ENCODE measurements at places on chromosomes 2 and 18.
A peak's percentile ranks its signal among the peaks of the same experiment; 100 is the strongest.

DNA sequence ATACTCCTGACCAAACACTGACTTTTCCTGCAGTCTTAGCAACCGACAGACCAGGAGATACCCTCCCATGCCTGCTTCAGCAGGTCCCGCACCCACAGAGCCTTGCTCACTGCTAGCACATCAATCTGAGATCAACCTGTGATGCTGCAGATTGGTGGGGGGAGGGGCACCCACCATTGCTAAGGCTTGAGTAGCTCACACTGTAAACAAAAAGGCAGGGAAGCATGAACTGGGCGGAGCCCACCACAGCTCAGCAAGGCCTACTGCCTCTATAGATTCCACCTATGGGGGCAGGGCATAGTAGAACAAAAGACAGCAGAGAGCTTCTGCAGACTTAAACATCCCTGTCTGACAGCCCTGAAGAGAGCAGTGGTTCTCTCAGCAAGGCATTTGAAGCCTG, 109.7 kb downstream of the SP100 start:
- DNase-seq = no peak

DNA sequence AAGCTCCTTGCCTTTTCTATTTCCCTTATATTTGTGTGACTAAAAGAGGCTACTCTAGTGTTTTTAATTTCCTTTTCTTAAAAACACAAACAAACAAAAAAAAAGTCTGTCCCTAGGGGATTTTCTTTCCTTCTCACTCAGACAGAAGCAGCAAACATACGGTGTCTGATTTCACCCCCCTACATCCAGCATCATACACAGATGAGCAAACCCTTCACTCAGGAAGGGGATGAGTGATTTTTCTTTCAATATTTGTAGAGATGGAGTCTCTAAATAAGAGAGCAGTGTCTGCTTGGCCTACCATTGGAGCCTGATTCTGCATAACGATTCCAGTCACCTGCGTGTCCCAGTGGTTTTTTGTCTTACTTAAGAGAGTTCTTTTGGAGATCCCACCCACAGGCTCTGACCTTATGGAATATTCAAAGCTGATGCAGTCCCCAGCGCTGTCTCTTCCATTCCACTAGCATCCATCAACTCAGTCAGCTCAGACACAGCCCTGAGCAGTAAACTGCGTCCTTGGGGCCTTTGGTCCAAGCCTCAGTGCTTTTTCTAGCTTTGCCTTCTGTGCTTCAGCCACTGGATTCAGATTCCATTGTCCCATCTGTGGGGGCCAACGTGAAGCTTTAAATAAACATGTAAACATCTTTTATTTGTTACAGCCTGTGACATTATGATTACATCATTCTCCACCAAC, 52.6 kb upstream of the TPO start:
- no peak for DNase-seq

DNA sequence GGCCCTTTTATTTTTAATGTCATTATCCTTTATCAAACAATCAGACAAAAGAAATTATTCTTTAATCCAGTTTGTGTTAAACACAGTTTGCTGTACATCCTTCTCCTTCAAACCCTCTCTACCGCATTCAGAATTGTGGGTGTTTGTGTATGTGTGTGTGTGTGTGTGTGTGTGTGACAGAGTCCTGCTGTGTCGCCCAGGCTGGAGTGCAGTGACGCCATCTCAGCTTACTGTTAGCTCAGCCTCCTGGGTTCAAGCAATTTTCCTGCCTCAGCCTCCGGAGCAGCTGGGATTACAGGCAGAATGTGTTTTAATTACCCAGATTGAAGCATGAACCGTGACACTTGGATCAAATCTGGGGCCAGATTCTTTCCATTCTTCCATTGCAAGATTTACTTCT, 723.7 kb downstream of the DCDC2C start:
- no peak for DNase-seq

- DNase-seq = no peak
Observed at GRCh38 chr2:45261746-45262145, 252.5 kb upstream of the SIX2 start.

DNA sequence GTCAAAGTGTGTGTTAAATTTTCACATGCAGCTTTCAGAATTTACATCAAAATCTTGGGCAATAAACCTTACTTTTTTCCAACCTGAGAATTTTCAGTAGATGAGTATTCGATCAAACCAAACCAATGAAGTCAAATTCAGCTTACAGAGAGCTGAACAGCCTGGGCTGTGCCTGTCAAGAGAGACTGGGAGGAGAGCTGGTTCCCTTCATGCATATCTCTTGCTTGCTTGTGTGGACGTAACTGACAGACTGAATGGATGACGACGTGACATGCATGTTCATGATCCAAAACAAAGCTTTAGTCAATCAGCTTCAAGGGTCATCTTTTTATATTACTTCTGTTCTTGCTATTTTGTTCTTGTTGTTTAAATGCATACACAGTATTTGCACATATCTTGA, 145.2 kb downstream of the GALNT3 start:
- no peak for DNase-seq

GRCh38 chr2:164134336-164134735, 398.5 kb upstream of the FIGN start:
- no peak for DNase-seq

DNA sequence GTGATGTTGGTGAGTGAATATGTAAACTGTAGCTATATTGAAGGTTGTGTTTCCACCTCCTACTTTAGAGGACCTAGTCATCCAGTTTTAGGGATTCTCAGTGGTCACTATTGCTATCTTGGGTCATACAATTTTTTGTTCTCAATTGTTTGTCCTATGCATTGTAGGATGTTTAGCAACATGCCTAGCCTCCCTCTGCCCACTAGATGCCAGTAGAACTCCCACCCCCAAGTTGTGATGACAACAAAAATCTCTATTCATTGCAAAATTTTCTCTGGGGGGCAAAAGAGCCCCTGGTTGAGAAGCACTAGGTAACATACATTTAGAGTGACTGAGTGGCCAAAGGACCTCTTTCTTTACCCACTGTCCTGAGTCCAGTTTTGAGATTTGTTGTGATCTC, 87.3 kb downstream of the LRRTM4 start:
- no peak for DNase-seq

DNA sequence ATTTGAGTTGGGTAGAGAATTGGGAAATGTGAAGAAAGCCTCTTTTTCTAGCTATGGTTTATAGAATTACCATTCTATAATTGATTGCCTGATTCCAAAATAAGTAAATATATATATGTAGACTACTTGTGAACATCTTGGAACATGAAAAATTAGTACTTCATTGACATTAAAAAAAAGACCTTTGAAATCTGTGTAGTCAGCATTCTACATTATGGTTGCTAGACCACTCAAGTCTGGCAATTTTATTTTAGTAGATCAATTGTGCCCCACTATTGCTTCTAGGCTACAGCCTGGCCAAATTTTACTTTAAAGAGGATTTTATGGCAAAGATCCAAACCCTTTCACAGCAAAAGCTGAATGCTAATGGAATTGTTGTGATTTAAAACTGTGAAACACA, 279.8 kb downstream of the IKZF2 start:
- no peak for DNase-seq

DNA sequence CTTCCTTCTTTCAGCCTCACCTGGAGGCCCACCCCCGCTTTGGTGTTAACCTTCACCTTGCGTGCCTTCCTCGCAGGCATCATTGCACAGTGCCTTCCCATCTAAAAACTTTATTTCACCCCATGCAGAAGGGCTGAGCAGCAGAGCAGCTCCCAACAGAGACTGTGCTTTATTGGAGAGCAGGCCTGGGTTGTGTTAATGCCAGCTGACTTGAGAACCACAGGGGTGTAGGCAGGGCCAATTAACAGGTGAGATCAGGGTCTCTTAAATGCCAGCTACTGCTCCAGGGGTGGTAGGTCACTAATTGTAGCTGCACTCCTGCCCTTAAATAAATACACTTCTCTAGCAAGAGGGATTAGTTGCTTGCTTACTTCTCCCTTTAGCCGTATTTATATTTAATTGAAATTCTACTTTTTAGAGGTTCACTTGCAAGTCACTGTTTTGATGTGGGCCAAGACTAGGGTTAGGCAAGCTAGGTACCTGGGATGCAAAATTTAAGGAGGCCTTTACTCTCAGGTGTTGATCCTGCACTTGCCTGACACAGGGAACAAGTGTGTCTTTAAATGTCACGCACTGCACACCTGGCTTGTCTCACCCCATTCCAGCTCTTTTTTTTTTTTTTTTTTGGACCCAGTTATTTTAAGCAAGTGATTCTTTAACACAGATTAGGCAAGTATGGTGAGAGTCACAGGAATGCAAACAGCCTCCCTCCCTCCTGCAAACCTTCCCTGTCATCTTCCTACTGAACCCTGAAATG, 54.5 kb downstream of the LYPD1 start:
- no peak for DNase-seq

GRCh38 chr2:120219766-120220165, 3.4 kb downstream of the TMEM185B start:
- DNase-seq = no peak

DNA sequence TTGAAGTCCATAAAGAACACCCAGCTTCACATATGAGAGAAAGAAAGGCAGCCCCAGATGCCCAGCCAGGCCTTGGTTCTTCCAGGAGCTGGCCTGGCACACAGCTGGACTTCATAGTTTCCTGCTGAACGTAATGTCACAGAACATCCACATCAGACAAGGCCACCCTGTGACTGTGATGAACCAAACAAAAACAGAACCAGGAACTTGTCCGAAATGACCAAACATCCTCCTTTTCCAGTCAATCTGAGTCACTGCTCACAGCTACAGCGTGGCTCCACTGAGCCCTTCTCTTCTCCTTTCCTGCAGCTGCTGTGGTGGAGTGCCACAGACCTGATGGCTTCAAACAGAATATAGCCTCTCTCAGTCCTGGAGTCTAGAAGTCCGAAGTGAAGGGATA, 45.4 kb upstream of the PAPOLG start:
- no peak for DNase-seq

- DNase-seq = no peak
Observed at GRCh38 chr2:218238887-218239286, 21.9 kb downstream of the ARPC2 start.

DNA sequence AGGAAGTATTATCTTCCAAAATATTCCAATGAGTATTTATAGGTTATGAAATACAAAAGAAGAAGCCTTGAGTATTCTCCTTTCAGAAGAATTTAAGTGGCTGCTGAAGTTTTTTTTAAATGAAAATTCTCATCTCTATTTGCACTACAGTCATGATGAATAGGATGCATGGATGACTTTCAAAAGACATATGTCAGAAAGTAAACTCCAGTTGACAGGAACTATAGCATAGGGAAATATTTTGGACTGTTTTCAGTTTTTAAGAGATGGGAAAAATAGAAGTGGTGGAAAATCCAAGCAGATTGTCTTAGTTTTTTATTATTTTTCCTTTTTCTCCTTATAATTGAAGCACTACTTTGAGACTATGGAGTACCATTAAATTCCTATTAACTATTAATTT, 825.1 kb upstream of the FSHR start:
- DNase-seq = no peak

DNA sequence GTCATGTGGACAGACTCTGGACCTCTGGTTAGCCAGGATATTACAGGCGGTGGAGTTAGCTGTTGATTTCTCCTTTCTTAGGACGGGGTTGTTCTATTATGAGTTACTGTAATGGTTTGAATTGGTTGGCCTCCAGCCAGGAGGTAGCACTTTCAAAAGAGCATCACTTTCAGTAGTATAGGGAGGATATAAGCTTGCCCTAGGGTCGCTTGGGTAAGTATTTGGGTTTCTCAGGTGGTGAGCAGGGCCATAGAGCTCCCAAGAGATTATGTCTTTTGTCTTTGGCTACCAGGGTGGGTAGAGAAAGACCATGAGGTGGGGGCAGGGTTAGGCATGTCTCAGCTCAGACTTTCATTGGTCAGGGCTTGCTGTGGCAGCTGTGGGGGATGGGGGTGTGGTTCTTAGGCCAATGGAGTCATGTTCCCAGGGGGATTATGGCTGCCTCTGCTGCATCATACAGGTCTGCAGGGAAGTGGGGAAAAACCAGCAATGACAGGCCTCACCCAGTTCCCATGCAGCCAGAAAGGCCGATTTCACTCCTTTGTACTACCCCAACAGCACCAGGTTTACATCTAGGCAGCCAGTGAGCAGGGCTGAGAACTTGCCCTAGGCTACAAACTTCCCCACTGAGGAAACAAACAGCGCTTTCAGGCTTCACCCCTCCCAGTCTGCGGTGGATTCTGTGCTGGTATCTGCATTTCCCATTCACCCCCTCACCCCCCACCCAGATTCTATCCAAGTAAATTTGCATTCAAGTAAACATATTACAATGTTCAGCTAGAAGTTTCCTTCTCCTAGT, 89.4 kb upstream of the SLC38A11 start:
- DNase-seq = no peak

- DNase-seq = peak; percentile 39
Observed at GRCh38 chr18:63578357-63578958, 8.7 kb upstream of the SERPINB13 start.

DNA sequence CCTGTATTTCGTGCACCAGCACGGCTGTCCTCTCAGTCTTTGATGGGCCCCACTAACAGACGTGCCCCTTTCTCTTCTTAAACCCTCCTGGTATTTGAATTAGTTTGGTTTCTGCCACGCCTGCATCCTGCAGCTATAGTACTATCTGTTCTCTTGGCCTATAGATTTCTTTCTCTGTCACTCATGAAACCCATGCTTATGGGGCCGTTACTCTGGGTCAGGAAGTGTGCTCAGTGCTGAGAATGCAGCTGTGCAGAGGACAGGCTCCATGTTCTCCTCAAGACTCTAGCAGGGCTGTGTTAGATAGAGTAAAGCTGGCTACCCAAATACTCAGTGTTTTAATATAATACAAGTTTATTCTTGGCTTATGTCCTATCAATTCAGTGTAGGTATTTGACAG, 180.0 kb downstream of the INSIG2 start:
- DNase-seq = no peak

DNA sequence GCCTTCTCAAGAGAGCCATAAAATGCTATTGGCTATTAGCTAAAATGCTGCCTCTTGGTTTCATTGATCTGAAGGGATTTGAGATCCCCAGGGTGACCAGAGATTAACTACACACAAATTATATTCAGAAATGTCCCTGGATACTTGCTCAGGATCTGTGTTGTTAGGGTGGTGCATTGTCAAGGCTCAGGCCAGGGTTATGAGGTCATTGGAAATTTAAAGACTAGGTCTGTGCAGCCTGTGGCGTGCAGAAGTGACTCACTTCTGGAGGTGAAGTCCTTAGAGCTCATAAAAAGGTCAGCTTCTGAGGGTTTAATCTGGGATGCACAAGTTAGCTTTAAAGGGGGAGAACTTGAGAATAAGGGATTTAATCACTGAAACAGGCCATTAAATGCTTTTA, 23.5 kb downstream of the LRRTM1 start:
- DNase-seq = no peak

DNA sequence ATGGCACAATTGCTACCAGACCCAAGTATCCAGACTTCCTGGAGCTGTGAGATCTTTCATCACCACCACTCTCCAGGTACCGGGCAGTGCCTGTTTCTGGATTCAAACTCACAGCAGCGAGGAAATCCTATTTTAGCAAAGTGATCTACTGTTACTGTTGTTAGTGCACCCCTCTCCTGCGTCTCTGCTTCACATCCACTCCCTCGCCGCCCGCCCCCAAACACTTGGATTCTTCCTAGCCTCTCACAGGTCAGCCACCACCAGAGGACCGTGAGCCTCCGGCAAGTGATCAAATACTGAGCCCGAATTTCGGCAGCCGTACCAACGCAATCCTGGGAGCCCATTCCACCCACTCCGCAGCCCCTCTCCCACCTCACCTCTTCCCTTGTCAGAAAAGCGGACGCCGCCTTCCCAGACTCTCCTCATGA, 519 bp downstream of the METTL4 start:
- DNase-seq = peak; percentile 66

Data from activated CD4-positive, alpha-beta T cell treated with anti-CD3 and anti-CD28 coated beads, Interleukin-2, amount 10 ng/mL, durations not matched to agents 7 days and 5 days (primary cell).